ENCODE measurements at places on chromosomes 2 and 18. TPM values are rescaled to one million over a fixed set of nuclear protein-coding genes. Genes with fewer than 3 reads are reported as not detected.

GRCh38 chr18:40672590-40672989, 1282.4 kb upstream of the PIK3C3 start:
- H3K27me3 ChIP-seq: no peaks in the 10 kb centered on the region
- no peak overlapping the region for H3K4me3 ChIP-seq
- H3K36me3 ChIP-seq: no peaks in the 10 kb centered on the region
- no peak for DNase-seq
- H3K27ac ChIP-seq: no peak overlapping the region
- no peaks in the 10 kb centered on the region for H3K4me1 ChIP-seq

GRCh38 chr2:229378386-229378785, 107.3 kb upstream of the PID1 start:
- no peaks in the 10 kb centered on the region for H3K4me1 ChIP-seq
- no peaks in the 10 kb centered on the region for H3K27me3 ChIP-seq
- no peaks in the 10 kb centered on the region for H3K36me3 ChIP-seq
- H3K4me3 ChIP-seq: no peak overlapping the region
- DNase-seq: no peak
- H3K27ac ChIP-seq: no peak overlapping the region

- DNase-seq: no peak
- H3K27ac ChIP-seq: no peak overlapping the region
- H3K4me3 ChIP-seq: no peak overlapping the region
- no peaks in the 10 kb centered on the region for H3K4me1 ChIP-seq
- H3K36me3 ChIP-seq: no peaks in the 10 kb centered on the region
- H3K27me3 ChIP-seq: no peaks in the 10 kb centered on the region
These were observed 52.7 kb upstream of the MAPK4 start for GRCh38 chr18:50507120-50507590.

SNORC gene
- 0.41 TPM for total RNA-seq

ZC3H6 gene
- total RNA-seq: 6.9 TPM

GRCh38 chr2:240840435-240841060, 20.5 kb upstream of the KIF1A start:
- no peaks in the 10 kb centered on the region for H3K27me3 ChIP-seq
- H3K4me1 ChIP-seq: peaks cover 9% of the 10 kb centered on the region
- H3K4me3 ChIP-seq: no peak overlapping the region
- no peak for DNase-seq
- H3K36me3 ChIP-seq: no peaks in the 10 kb centered on the region

DNA sequence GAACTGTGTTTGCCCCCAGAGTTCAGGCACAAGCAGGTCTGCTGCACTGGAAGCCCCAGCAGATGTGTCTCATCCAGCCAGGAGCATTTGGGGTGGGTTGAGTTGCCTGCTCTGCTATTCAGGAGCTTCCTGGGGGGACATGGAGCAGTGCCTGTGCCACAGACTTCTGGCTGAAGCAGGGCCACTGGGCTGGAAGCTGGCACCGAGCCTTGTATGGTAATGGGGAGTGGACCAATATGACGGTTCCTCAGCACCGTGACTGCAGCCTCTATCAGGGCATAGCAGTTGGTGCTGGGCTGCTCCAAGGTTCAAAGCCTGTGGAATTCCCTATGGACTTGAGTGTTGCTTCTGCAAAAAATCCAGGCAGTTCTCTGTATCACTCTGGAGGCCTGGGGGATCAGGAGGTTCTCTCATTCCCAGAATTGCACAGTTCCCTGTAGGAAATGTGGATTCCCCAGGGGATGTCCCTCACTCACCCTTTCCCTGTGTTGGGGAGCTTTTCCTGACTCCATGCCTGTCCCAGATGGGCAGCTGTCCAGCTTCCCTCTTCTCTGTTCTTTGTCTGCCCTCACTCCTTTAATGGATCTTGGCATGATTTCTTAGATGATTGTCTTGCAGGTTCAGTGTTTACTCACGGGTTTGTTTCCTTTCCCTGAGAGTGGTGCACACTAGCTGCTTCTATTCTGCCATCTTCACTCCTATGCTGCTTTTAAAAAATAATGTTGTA, 37.2 kb upstream of the THSD7B start:
- no peak overlapping the region for H3K27ac ChIP-seq
- H3K36me3 ChIP-seq: no peaks in the 10 kb centered on the region
- H3K4me3 ChIP-seq: no peak overlapping the region
- no peak for DNase-seq
- H3K27me3 ChIP-seq: no peaks in the 10 kb centered on the region

GRCh38 chr2:190017837-190018236, 44.7 kb downstream of the MSTN start:
- H3K27ac ChIP-seq: no peak overlapping the region
- no peaks in the 10 kb centered on the region for H3K27me3 ChIP-seq

DNA sequence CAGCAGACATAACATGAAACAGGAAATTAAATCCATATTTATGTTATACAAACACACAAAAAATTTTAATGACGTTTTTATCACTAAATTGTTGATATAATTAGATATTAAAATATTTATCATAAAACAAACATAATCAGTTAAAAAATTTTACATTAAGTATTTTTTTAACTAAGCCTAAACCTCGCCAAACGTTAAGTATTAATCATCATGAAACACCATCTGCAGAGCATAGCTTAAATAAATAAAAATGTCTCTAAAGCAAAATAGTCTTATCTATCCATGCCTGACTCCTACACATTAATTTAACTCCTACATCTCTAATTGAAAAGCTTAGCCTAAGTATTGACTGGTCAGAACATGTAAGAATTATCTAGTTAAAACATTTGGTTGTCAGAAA, 271.6 kb upstream of the RND3 start:
- peaks cover 5% of the 10 kb centered on the region for H3K4me1 ChIP-seq
- no peaks in the 10 kb centered on the region for H3K36me3 ChIP-seq
- no peak overlapping the region for H3K4me3 ChIP-seq
- no peak for DNase-seq

CPLX4 gene
- total RNA-seq: not detected

- DNase-seq: no peak
- H3K36me3 ChIP-seq: no peaks in the 10 kb centered on the region
- H3K27ac ChIP-seq: peak overlapping the region; percentile 80
- H3K4me1 ChIP-seq: peaks cover 32% of the 10 kb centered on the region
- peak overlapping the region; percentile 82 for H3K4me3 ChIP-seq
These were observed 3.7 kb upstream of the SP100 start for GRCh38 chr2:230412371-230412711.

GRCh38 chr2:234286956-234287355, 209.9 kb downstream of the ARL4C start:
- no peaks in the 10 kb centered on the region for H3K36me3 ChIP-seq
- H3K4me1 ChIP-seq: peaks cover 3% of the 10 kb centered on the region
- no peak for DNase-seq

DNA sequence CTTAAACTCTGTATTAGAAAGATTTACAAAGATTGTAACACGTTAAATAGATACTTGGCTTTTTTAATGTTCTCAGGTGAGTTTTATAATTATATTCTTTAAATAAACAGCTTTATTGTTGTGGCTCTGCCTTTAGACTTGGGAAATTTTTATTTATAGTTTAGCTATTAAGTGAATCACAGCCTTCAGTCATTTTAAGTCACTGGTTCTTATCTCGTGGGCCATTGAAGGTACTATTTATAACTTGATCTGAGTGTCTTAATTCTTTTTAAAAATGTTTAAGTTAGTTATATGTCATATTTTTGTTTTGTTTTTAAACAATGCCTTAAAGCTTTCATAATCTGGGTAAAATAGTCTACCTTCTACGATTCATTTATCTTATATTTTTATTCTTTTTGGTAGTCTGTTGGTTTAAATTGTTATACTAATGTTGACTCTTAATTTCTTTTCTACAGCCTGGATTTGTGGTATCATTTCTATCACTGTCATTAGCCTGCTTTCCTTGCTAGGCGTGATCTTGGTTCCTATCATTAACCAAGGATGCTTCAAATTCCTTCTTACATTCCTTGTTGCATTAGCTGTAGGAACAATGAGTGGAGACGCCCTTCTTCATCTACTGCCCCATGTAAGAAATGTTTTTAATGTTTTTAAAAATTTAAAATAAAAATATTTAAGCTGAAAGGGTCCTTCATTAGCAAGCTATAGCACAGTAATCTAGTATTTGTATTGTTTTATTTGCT, 49.3 kb downstream of the SLC39A10 start:
- no peak overlapping the region for H3K4me3 ChIP-seq
- no peak for DNase-seq
- H3K27ac ChIP-seq: no peak overlapping the region
- peaks cover 4% of the 10 kb centered on the region for H3K4me1 ChIP-seq

DNA sequence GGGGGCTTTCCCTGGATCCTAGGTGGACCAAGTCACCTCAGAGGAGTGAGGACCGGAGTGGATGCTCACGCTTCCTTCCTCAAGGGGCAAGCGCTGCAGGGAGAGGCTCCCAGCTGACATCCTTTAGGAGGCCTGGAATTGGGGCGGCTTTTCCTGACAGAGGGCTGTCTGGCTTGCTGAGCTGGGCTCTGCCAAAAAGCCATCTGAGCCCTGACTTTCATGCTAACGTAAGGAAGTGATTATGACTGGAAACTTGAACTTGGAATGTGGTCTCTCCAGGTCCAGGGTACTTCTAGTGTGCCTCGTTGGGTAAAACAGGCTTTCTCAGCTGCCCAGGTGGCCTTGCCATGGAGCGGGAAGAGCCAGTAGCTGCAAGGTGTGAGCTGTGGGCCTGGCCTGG, 268.3 kb upstream of the SPRED2 start:
- DNase-seq: no peak
- H3K4me1 ChIP-seq: no peaks in the 10 kb centered on the region
- H3K27ac ChIP-seq: no peak overlapping the region
- no peak overlapping the region for H3K4me3 ChIP-seq
- no peaks in the 10 kb centered on the region for H3K36me3 ChIP-seq

DNA sequence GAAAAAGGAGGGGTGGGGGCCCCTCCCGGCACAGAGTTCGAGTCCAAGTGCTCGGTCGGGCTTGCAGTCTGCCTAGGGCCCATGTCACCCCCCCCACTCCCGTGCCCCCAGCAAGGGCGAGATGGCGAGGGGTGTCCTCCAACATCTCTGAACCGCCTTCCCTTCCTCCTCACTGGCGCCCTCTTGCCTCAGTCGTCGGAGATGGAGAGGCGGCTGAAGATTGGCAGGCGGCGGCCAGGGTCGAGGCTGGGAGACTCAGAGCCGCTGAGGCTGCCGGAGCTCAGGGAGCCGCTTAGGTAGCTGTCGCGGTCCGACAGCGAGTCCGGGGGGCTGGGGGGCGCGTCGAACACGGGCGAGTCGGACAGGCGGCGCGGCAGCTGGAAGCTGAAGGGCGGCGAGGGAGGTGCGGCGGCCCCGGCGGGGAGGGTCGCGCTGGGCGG, 2.3 kb downstream of the ZFP36L2 start:
- peaks cover 29% of the 10 kb centered on the region for H3K36me3 ChIP-seq
- H3K4me3 ChIP-seq: peak overlapping the region; percentile 88
- H3K27ac ChIP-seq: peak overlapping the region; percentile 99
- no peaks in the 10 kb centered on the region for H3K27me3 ChIP-seq
- H3K4me1 ChIP-seq: peaks cover 37% of the 10 kb centered on the region

SRD5A2 gene
- not detected for total RNA-seq

DNA sequence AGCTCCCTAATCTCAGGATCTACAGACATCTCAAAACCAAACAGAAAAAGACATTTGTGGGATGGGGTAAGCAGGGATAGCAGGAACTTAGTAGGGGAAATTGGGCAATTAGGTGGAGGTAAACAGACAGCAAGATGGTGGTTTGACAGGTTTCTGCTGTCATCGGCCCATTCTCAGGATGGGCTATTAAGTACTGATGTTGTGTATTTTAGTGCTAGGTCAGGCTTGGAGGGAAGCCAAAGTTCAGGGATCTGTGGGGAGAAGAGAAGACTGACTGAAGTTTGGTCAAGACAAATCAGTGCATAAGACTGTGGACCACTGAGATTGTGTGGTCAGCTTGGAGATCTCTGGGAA, 96.8 kb upstream of the THUMPD2 start:
- no peak for DNase-seq
- no peak overlapping the region for H3K4me3 ChIP-seq
- no peaks in the 10 kb centered on the region for H3K27me3 ChIP-seq
- no peaks in the 10 kb centered on the region for H3K4me1 ChIP-seq
- no peaks in the 10 kb centered on the region for H3K36me3 ChIP-seq

LTBP1 gene
- total RNA-seq: 786 TPM

FSHR gene
- not detected for total RNA-seq

SERPINB13 gene
- total RNA-seq: not detected

CYBRD1 gene
- 453 TPM for total RNA-seq

POTEI gene
- total RNA-seq: not detected

DNA sequence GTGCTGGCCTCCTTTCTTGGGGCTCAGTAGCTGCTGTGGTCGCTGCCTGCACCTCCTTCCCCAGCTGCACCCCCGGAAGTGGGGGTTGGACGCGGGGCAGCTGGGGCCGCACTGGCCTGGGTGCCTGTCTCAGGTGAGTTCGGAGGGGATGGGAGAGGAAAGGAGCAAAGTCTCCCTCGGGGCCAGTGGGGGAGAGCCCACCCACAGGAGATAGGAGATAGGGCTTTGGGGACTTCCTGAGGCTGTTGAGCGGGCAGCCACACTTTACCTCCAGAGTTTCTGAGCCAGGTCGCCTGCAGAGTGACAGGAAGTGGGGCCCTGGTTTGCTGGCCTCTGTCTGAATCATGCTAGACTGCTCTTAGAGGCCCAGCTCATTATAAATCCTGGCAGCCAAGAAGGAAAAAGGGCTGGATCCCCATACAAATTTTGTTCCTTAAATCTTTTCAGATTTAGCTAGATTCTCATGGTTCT, 8.1 kb downstream of the MBP start:
- H3K4me1 ChIP-seq: peaks cover 39% of the 10 kb centered on the region
- H3K4me3 ChIP-seq: no peak overlapping the region
- no peaks in the 10 kb centered on the region for H3K27me3 ChIP-seq
- no peak overlapping the region for H3K27ac ChIP-seq

- no peaks in the 10 kb centered on the region for H3K27me3 ChIP-seq
- no peaks in the 10 kb centered on the region for H3K36me3 ChIP-seq
- H3K4me1 ChIP-seq: no peaks in the 10 kb centered on the region
- no peak overlapping the region for H3K4me3 ChIP-seq
- DNase-seq: no peak
These were observed 397.5 kb downstream of the FIGN start for GRCh38 chr2:163338270-163338669.
